Naive thymus-derived CD8-positive, alpha-beta T cell (primary cell): ENCODE measurements at places on chromosomes 3 and 15.

DNA sequence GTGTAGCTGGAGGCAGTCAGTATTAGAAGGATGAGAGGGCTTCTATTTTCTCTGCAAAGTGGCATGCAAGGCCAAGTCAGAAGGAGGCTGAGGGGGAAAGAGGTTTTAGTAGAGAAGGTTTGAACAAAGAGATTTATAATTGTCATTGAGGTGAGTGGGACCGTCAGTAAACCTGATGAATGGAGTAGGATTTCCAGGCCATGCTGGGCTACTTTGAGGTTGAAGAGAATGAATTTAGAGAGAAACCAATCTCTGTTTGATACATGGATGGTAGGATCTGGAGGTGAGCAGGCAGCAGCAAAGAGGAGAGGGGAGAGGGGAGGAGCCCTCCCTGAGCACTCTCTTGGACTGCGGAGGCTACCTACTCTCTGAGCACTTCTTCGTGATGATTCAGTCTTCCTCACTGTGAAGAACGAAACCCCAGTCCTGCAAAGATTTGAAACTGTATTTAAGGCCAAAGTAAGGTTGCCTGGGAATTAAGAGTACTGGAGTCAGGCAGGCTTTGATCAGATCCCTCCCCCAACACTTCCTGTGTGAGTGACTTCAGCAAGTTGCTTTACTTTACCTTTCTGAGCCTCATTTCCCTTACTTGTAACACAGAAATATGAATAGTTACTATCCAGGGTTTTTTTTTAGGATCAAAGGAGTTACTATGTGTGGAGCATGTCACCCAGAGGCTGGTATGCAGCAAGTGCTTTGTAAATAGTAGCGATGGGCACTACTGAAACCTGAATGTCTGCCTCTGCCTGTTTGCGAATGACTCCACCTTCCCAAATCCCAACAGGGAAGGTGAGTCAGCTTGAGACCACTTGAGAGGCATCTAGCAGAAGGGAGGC, 75.8 kb downstream of the RPL39L start:
- peaks cover 92% of the 10 kb centered on the region for H3K36me3 ChIP-seq
- H3K27ac ChIP-seq: peak overlapping the region; percentile 75
- no peak for DNase-seq
- peaks cover 89% of the 10 kb centered on the region for H3K4me1 ChIP-seq
- H3K4me3 ChIP-seq: peak overlapping the region; percentile 43

GRCh38 chr15:28191832-28192231, 92.7 kb upstream of the OCA2 start:
- DNase-seq: no peak
- H3K36me3 ChIP-seq: peaks cover 82% of the 10 kb centered on the region
- no peak overlapping the region for H3K27ac ChIP-seq
- no peak overlapping the region for H3K4me3 ChIP-seq
- H3K4me1 ChIP-seq: no peaks in the 10 kb centered on the region

DNA sequence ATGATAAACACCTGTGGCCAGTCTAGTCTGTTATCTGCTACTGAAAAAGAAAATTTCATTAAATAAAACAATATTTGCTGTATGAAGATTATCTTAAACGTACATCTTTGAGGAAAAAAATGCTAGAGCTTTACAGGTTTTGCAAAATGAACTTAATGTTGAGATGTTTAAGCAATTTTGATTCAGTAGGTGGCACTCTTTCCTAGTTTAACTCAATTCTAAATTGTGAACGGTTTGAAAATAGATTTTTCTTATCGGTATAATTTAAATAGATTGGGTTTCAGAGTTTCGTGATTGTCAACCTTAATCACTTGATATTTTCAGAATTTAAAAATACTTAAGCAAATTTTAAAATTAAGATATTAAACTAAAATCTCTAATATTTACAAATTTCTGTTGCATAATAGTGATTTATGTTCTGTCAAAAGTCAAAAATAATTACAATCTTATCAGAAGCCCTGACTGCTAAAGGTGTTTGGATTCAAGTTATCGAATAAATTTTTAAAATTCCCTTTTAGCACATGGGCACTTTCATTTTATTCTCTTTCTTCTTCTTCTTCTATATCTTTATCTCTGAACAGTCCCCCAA, 7.0 kb upstream of the RNF111 start:
- no peaks in the 10 kb centered on the region for H3K36me3 ChIP-seq
- no peaks in the 10 kb centered on the region for H3K27me3 ChIP-seq
- H3K27ac ChIP-seq: no peak overlapping the region
- DNase-seq: peak; percentile 47

GRCh38 chr15:95302206-95302605, 1028.3 kb upstream of the NR2F2 start:
- H3K27me3 ChIP-seq: peaks cover 17% of the 10 kb centered on the region
- no peaks in the 10 kb centered on the region for H3K36me3 ChIP-seq
- peaks cover 15% of the 10 kb centered on the region for H3K4me1 ChIP-seq
- no peak overlapping the region for H3K27ac ChIP-seq
- H3K4me3 ChIP-seq: no peak overlapping the region
- DNase-seq: no peak

- H3K36me3 ChIP-seq: no peaks in the 10 kb centered on the region
- DNase-seq: no peak
- H3K4me3 ChIP-seq: no peak overlapping the region
Measured at GRCh38 chr15:82651708-82652107, 4.5 kb upstream of the CPEB1 start.

GRCh38 chr3:126127452-126127851, 43.5 kb upstream of the SLC41A3 start:
- H3K27ac ChIP-seq: no peak overlapping the region
- DNase-seq: no peak
- no peaks in the 10 kb centered on the region for H3K4me1 ChIP-seq
- peaks cover 1% of the 10 kb centered on the region for H3K27me3 ChIP-seq
- no peaks in the 10 kb centered on the region for H3K36me3 ChIP-seq

DNA sequence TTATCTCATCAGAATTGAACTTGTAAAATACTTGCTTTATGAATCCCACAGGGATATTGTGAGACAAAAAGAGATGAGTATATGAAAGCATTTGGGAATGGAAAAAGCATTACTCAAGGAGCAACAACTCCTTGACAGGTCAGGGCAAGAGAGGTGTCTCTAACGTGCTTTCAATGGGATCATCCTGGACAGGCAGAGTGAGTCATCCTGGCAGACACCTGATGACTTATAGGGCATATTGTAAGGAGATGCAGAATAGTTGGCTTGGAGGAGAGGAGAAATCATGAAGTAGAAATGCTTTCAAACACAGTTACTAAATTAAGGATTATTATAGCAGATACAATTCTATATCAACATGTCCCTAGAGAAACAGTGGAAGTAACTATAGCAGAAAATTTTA, 71.9 kb upstream of the THSD4 start:
- H3K27me3 ChIP-seq: peaks cover 6% of the 10 kb centered on the region
- no peak overlapping the region for H3K27ac ChIP-seq
- H3K4me1 ChIP-seq: no peaks in the 10 kb centered on the region
- DNase-seq: no peak

- H3K36me3 ChIP-seq: no peaks in the 10 kb centered on the region
- no peaks in the 10 kb centered on the region for H3K27me3 ChIP-seq
- H3K4me1 ChIP-seq: peaks cover 1% of the 10 kb centered on the region
- no peak for DNase-seq
Measured at GRCh38 chr3:135990903-135991302, 25.4 kb downstream of the PPP2R3A start.

DNA sequence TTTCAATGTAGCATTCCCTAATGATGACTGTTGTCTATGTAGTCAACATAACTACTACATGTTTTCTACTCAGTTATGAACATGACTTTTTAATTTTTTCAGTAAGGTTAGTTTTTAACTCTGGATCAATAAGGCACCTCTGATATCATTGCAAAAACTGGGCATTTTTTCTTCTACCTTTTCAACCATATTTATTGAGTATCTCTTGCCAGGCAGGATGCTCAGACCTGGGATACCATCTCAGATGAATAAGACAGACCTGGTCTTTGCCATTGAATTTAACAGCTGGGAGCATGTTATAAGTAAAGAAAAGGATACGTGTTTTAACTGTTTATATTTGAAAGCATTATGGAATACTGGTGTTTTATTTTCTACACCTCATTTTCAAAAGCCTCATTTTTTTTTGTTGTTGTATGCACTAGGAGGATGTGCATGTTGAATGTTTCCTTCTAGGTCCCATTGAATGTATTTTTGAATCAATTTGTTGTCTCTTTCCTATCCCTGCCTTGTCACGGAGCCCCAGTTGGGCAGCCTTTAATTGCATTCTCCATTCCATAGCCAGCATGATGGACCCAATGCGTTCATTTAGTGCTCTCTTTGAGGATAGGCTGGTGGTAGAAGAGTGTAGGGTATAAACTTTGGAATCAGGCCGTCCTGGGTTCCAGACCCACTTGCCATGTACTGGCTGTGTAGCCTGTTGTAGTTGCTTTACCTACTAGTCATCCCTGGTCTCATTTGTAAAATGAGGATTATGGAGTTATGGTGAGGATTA, 3.7 kb downstream of the TGFBR2 start:
- peaks cover 39% of the 10 kb centered on the region for H3K4me1 ChIP-seq
- peaks cover 21% of the 10 kb centered on the region for H3K36me3 ChIP-seq
- no peaks in the 10 kb centered on the region for H3K27me3 ChIP-seq
- H3K27ac ChIP-seq: peak overlapping the region; percentile 94
- no peak for DNase-seq
- peak overlapping the region; percentile 82 for H3K4me3 ChIP-seq

DNA sequence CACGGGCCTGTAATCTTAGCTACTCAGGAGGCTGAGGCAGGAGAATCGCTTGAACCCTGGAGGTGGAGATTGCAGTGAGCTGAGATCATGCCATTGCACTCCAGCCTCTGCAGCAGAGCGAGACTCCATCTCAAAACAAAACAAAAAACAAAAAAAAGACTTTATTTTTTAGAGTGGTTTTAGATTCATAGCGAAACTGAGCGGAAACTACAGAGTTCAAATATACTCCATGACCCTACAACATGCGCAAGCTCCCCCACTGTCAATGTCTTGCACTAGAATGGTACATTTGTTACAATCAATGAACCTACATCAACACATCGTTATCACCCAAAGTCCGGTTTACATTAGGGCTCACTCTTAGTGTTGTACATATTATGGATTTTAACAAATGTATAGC, 2.2 kb upstream of the CRTAP start:
- H3K36me3 ChIP-seq: no peaks in the 10 kb centered on the region
- no peak for DNase-seq
- H3K4me1 ChIP-seq: peaks cover 42% of the 10 kb centered on the region
- no peaks in the 10 kb centered on the region for H3K27me3 ChIP-seq

- H3K4me3 ChIP-seq: no peak within 1 kb of the TSS
- peaks cover 9% of the 10 kb centered on the region for H3K36me3 ChIP-seq
- no peaks in the 10 kb centered on the region for H3K27me3 ChIP-seq
- H3K4me1 ChIP-seq: peaks cover 16% of the 10 kb centered on the region
Measured at GRCh38 chr3:36992806-36993325, at the start of gene EPM2AIP1. EPM2AIP1 (minus strand) TSS chr3:36993131; CDS start chr3:36993077, 54 bp downstream.

- H3K27ac ChIP-seq: no peak overlapping the region
- no peak overlapping the region for H3K4me3 ChIP-seq
- H3K36me3 ChIP-seq: no peaks in the 10 kb centered on the region
- DNase-seq: no peak
- no peaks in the 10 kb centered on the region for H3K4me1 ChIP-seq
Measured at GRCh38 chr3:34109846-34110245, 311.4 kb downstream of the PDCD6IP start.

DNA sequence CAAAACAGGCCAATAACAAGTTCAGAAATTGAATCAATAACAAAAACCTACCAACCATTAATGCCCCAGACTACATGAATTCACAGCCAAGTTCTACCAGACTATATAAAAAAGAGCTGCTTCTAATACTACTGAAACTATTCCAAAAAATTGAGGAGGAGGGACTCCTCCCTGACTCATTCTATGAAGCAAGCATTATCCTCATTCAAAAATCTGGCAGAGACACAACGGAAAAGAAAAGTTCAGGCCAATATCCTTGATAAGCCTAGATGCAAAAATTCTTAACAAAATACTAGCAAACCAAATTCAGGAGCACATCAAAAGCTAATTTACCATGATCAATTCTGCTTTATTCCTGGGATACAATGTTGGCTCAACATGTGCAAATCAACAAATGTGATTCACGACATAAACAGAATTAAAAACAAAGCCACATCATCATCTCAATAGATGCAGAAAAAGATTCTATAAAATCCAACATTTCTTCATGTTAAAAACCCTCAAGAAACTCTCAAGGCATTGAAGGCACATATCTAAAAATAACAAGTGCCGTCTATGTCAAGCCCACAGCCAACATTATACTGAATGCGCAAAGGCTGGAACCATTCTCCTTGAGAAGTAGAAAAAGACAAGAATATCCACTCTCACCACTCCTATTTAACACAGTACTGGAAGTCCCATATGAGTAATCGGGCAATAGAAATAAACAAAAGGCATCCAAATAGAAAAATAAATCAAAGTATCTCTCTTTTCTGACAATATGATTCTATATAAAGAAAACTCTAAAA, 573.6 kb upstream of the GRM7 start:
- H3K27me3 ChIP-seq: no peaks in the 10 kb centered on the region
- H3K4me1 ChIP-seq: peaks cover 2% of the 10 kb centered on the region
- H3K4me3 ChIP-seq: no peak overlapping the region
- no peak for DNase-seq

DNA sequence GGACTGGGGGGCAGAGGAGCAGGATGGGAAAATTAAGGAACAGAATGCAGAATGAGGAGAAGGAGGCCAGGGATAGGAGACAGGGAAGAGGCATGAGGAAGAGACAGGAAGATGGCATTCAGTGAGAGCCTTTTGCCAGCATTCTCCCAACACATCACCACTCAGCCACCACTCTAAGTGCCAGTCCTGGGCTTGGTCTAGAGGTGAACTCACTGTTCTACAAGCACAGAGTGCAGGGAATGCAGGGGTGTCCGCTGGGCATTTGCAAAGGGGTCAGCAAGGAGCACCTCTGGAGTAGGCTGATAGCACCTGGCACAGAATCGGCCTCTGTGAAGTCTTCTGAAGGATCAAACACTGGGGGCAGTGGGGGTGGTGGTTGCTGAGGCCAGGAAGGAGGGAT, 14.6 kb upstream of the IGDCC3 start:
- peak; percentile 31 for DNase-seq
- H3K4me1 ChIP-seq: peaks cover 9% of the 10 kb centered on the region

- H3K27me3 ChIP-seq: no peaks in the 10 kb centered on the region
- H3K27ac ChIP-seq: no peak overlapping the region
- H3K4me3 ChIP-seq: no peak overlapping the region
- peaks cover 5% of the 10 kb centered on the region for H3K36me3 ChIP-seq
- H3K4me1 ChIP-seq: no peaks in the 10 kb centered on the region
Measured at GRCh38 chr3:100089812-100090668, 24.3 kb downstream of the FILIP1L start.

- DNase-seq: no peak
- peaks cover 2% of the 10 kb centered on the region for H3K4me1 ChIP-seq
- no peaks in the 10 kb centered on the region for H3K36me3 ChIP-seq
- no peak overlapping the region for H3K27ac ChIP-seq
- no peaks in the 10 kb centered on the region for H3K27me3 ChIP-seq
Measured at GRCh38 chr3:37969596-37970100, 20.9 kb upstream of the VILL start.

DNA sequence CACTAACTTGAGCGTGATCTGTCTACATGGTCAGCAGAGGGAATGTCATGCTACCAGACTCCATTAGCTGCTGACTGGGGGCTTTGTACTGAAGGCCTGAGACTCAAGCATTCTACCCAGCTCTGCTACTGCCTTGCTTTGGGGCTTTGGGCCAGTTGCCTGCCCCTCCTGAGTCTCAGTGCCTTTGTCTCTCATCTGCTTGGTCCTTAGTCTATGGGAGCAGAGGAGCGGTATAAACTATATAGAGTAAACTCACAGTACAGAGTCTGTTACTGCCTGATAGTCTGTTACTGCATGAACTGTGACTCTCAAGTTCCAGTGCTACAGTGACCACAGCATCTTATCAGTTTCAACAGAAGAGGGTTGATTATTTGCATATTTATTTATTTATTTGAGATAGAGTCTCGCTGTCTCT, 38.5 kb upstream of the C15orf39 start:
- DNase-seq: no peak
- no peak overlapping the region for H3K27ac ChIP-seq
- H3K4me1 ChIP-seq: no peaks in the 10 kb centered on the region
- H3K36me3 ChIP-seq: no peaks in the 10 kb centered on the region
